ENCODE measurements at places on chromosomes 3 and 15.
A peak's percentile ranks its signal among the peaks of the same experiment; 100 is the strongest.

DNA sequence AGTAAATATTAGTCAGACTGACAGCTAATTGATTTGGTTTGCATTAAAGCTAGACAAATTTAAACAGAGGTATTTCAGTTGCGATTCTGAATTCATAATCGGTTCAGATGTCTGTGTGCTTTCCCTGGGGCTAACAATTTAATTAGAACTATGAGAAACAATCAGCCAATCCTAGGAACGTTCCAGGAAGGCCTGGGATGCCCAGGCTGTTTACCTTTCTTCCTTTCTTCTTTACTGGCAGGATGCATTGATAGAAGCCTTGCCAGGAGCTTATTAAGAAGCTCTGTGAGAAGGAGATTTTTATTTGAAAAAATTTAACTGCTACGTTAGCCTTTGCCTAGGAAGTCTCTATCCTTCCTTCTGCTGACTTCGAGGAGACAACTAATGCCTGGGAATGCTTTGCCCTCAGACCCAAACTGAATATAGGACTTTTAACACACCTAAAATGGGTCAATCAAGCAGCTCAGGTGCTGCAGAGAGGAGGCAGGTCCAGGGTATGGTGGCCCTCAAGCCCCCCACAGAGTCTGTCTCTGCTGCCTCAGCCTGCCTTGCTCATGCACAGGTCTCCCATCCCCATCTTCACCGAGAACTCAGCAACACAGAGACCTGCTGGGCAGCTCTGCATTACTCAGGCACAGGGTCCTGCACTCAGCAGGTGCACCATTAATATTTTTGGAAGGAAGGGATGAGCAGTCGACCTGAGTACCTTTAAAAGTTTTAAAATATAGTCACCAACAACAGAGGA lies 48.5 kb downstream of the PCSK6 start:
- DNase-seq = peak; percentile 36

DNA sequence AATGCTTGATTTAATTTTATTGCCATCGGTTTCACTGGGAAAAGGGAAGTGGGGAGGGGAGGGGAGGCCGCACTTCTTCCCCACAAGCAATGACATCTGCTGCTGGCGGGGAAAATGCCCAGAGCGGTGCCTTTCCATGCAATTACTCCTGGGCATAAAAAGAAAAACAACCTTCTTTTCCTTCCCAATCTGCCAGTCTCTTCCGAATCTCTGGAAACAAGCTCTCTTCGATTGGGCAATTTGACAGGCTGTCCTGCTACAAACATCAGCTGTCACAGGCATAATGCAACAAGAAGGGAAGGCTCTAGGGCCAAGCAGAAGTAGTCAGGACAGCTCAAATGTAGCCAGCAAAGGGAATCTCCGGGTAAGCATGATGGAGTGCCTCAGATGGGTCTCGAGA lies 93.4 kb upstream of the STRIT1 start:
- peak; percentile 77 for DNase-seq

- no peak for DNase-seq
Measured at GRCh38 chr15:81337713-81338157, 13.8 kb upstream of the STARD5 start.

GRCh38 chr3:171092467-171092911 lies 66.0 kb upstream of the SLC2A2 start:
- DNase-seq = no peak

- DNase-seq = no peak
Measured at GRCh38 chr3:188223936-188224335, 70.0 kb downstream of the LPP start.

DNA sequence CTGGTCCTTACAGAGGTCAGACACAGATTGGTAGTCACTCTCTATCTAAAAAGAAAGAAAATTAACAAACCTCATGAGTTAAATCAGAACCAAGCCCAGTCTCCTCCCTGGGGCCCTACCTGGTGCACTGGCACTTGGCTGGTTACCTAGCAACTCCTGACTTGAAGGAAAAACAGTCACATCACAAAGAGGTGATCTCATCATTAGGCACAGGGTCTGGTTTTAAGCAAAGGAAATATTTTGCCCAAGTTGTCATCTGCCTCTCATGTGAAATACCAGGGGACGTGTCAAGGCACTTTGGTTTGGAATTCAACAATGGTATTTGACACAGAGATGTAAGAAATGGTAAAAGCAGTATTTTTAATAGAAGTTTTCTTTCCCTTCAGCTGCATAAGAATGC lies 47.7 kb upstream of the FMN1 start:
- DNase-seq = peak; percentile 33

DNA sequence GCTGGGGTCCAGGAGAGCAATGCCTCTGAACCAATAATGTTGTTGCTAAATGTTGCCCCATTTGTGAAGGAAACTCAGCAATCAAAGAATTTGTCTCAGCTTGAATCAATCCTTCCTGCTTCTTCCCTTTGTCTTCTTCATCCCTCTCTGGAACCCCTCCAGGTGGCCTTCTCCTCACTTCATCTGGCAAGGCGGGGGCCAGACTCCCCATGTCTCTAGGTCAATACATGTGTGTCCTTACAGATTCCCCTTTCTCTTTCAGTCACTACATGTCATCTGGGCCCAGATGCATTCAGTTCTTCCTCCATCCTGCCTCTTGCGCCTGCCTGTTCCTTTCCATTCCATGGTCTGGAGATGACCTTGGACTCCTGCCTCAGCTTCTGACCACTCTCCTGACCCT lies 8.0 kb upstream of the LTF start:
- no peak for DNase-seq

GRCh38 chr15:29558261-29558660 lies 264.0 kb downstream of the TJP1 start:
- DNase-seq = no peak

GRCh38 chr3:136817448-136817847 lies 1.5 kb upstream of the SLC35G2 start:
- peak; percentile 5 for DNase-seq

DNA sequence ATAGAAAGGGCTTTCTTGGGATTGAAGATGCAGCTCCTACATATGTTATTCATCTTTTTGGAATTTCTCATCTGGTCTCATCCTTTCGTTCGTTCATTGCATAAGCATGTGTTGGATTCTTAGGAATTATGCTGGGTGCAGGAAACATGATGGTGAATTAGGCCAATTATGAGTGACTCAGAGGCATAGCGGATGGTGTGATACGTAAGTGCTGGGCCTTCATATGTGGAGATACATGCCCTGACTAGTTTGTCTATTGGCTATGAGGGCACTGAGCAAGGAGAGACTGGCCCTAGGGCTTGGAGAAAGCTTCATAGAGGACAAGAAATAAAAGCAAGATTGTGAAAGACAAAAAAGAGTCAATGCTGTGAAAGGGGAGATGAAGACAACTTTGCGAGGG lies 235.1 kb downstream of the MYRIP start:
- no peak for DNase-seq

- DNase-seq = no peak
Measured at GRCh38 chr3:15905041-15905440, 107.3 kb upstream of the ANKRD28 start.

DNA sequence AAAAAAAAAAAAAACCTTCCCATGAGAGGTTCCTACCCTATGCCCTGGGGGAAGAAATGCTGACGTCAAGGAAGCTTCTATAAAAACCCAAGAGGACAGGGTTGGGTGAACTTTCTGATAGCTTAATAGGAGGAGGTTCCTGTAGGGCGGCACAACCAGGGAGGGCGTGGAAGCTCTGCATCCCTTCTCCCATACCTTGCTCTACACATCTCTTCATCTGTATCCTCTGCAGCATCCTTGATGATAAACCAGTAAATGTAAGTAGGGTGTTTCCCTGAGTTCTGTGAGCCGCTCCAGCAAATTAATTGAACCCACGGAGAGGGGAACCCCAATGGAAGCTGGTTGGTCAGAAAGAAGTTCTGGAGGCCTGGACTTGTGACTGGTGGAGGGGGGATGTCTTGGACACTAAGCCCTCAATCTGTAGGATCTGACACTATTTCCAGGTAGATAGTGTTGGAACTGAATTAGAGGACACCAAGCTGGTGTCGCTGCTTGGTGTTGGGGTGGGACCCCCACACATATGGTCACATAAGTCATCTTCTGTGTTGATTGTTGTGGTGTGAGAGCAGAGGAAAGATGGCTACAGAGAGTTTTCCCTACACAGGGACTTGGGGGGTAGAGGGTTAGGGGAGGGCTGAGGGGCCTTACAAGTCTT lies 91.5 kb downstream of the ST6GAL1 start:
- DNase-seq = no peak
